MM.1S (cell line): ENCODE measurements at places on chromosomes 1 and 21.
A peak's percentile ranks its signal among the peaks of the same experiment; 100 is the strongest.

DNA sequence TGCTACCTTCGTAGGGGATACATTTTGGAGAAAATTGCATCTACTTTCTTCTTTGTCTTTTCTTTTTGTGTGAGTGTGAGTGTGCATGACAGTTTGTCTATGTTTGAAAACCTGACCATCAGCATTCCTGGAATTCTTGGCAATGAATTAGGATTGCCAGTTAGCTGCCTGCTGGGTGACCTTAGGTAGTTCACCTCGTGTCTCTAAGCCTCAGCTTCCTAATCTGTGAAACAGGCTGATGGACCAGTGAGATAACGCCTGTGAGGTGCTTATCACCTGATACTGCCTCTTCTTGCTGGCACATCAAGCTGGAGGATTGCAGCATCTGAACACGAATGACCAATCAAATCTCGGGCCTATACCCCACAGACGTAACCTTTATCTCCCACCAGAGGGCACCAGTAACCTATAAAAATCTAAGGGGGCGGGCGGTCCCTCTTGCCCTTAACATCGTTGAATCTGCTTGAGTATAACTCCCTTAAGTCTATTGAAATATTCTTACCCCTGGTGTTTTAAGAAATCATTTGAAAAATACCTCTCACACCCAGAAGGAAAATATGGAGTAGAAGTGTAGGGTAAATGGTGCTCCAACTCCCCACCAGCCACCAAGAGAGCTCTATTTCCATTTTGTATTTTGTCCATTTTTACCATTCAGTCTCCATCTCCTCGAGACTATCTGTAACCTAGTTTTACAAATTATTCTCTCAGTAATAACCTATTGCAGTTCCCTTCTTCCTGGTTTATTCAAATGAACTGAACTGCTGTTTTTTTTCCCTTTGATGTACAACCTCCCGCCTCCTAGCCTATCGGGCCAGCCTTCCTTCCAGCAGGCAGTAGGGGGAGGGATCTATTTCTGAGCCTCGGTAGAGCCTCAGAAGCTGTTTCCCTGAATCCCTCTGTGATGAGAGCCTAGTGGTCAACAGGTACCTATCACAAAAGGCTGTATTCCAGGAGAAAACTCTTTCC is 49.7 kb downstream of the MDM4 start:
- peak; percentile 91 for DNase-seq

DNA sequence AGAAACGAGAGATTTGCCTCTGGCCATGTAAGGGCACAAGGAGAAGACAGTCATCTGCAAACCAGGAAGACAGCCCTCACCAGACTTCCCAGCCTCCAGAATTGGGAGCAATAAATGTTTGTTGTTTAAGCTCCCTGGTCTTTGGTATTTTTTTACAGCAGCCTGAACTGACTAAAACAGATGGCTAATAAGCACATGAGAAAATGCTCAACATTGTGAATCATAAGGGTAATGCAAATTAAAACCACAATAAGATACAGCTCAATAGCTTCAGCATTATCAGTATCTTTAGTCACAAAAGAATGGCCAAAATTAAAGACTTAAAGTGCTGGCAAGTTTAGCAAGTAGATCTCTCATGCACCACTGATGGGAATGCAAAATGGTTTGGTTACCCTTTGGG is 11.7 kb downstream of the UBE2G2 start:
- no peak for DNase-seq

GRCh38 chr1:58013237-58013636 is 533.3 kb downstream of the OMA1 start:
- DNase-seq: no peak

GRCh38 chr1:7389906-7390603 is 381.0 kb upstream of the VAMP3 start:
- no peak for DNase-seq

GRCh38 chr1:76102046-76102445 is 27.5 kb downstream of the ST6GALNAC3 start:
- DNase-seq: no peak

DNA sequence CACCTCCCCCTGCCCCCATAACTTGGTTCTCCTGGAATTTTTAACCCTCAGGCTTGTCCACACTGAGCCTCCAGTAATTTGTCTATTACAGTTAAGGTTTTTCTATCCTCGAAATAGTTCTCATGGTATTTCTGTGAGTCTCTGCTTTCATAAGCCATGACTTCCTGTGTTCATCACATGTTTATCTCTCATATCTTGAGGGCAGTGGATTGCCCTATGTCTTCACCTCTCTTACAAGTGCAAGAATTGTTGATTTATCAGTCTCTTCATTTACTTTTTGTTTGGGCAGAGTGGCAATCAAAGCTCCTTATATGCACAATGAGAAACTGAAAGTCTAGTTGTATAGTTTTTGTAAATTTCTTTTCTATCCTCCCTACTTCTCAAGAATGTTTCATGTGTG is 328.4 kb downstream of the PLA2G4A start:
- DNase-seq: peak; percentile 46

GRCh38 chr1:4573526-4573925 is 80.9 kb upstream of the AJAP1 start:
- no peak for DNase-seq
